ENCODE measurements at places on chromosomes 4 and X.

DNA sequence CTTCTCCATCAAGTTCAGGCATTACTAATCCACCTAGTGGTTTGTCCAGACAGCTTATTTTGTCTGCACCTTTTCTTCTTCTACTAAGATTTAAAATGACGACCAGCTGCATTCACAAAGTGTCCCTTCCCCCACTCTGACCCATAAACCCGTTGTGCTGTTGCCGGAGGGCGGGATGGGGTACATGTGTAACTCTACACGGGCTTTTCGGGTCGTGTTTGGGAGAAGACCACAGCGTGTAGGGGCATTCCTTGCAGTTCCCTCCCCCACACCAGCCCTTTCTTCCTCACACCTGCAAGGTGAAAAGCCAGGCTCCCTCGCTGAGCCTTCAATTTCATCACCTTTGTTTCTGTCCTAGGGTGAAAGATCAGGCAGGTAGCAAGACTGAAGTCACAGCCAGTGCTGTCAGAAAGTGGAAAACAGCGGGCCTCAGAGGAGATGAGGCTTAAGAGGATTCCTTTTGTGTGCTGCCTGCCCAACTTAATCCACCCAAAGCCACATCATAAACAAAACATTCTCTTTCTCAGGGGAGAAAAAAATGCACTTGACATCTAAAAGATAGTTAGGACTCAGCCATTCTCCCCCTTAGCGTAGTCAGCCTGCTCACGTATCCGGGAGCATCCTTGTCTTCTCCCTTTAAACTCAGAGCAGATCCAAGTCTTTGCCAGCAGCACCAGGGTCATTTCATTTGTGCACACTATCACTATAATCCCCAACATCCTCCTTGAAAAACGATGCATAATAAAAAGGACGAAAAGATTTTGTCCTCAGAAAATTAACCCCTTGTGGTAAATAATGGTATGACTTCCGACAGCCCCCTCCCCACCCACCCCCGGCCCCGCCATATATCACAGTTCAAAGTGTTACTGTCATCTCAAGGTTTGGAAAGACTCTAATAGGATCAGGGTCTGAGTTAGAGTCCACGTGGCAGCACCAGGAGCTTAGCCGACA is 599.0 kb downstream of the RAB28 start:
- DNase-seq, result no peak

GRCh38 chr4:8525383-8526120 is 54.6 kb upstream of the GPR78 start:
- peak; percentile 67 for DNase-seq

DNA sequence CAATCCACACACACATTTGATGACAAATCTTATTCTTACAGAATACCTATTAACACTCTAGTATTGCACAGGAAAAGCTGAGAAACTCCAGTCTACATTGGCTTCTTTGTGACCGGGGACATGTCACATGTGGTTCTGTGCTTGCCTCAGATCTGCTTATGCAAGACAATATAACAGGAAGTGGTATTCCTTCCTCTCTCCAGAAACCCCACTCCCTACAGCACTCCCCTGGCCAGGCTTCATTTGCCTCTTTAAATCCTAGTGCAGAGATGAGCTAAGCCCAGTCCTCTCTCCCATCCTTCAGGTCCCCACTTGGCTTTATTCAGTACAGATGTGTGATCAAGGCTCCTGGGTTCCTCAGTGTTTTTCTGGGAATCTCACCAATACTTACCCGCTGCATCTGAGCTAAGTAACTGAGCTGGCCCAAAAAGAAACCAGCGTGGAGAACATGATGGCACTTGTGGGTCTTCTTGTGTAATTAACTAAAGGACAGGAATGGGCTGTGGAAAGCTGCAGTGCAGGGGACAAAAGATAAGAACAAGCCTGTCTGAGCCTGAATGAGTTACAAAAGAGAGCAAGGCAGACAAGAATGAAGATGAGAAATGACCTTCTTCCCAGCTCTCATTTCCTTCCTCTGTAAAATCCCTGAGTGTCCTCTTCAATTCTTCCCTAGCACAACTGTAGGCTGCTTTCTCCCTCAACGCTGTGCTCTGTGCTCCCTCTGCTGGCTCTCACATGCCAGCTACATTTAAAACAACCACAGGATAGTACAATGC is 105.6 kb downstream of the HNRNPD start:
- DNase-seq, result peak; percentile 34

DNA sequence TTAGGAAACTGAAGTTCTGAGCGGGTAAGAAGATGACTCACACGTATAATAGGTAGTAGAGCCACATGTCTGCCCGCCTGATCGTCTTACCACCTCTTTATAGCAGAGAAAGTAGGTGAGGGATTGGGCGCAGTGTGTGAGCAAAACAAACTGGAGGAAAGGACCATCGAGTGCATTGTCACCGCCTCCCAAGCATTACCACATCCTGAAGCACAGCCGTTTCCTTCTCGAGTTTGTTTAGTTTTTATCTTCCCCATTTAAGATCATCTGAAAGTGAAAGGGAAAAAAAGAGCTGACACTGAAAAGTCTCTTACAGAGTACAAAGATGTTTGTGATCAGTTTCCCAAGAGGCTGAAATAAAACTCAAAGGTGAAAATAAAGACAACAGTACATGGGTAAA is 14.8 kb downstream of the PDK3 start:
- no peak for DNase-seq

DNA sequence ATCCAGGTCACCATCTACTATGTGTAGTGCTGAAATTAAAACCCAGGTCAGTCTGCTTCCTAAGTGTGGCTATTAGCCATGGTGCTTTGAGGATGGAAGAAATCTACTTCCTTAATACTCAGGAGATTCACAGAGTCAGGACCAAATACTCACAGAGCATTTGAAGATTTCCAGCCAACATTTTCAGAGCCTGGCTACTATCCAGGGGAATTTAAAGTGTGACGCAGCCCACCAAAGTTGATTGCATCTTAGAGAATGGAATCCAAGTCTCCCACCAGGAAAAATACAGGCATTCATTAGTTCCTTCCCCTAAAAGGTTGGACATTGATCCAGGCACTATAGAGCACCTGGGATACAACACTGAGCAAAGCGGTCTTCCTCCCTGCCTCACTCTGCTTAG is 83.8 kb downstream of the HS3ST1 start:
- DNase-seq, result no peak

GRCh38 chrX:115602729-115603389 is 41.9 kb downstream of the PLS3 start:
- DNase-seq, result no peak

- DNase-seq, result no peak
These were observed 67.5 kb upstream of the MMAA start for GRCh38 chr4:145551660-145552059.

DNA sequence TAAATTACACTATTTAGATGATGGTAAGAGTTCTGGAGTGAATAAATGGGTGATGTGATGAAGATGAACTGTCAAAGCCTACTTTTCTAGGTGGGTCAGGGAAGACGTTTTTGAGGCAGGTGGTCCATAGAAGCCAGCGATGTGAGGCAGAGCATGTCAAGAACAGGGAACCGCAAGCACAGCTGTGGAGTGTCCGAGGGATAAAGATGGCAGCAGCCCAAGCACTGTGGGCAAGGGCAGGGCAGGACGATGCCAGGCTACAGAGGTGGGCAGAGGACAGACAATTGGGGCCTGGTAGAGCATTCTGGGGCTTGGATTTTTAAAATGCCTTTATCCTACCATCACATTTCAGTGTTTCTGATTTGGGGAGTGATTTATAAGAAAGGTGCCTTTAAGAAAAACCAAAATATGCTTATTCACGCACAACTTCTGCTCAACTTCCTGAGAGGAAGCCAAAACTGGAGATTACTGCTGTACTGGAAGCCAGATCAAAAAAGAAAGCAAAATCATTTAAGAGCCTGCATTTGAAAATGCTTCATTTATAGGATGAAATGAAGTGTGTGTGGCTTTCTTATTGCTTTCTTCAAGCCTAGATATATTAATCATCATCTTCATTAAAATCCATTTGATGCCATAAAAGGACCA is 119.0 kb upstream of the WDR17 start:
- no peak for DNase-seq

DNA sequence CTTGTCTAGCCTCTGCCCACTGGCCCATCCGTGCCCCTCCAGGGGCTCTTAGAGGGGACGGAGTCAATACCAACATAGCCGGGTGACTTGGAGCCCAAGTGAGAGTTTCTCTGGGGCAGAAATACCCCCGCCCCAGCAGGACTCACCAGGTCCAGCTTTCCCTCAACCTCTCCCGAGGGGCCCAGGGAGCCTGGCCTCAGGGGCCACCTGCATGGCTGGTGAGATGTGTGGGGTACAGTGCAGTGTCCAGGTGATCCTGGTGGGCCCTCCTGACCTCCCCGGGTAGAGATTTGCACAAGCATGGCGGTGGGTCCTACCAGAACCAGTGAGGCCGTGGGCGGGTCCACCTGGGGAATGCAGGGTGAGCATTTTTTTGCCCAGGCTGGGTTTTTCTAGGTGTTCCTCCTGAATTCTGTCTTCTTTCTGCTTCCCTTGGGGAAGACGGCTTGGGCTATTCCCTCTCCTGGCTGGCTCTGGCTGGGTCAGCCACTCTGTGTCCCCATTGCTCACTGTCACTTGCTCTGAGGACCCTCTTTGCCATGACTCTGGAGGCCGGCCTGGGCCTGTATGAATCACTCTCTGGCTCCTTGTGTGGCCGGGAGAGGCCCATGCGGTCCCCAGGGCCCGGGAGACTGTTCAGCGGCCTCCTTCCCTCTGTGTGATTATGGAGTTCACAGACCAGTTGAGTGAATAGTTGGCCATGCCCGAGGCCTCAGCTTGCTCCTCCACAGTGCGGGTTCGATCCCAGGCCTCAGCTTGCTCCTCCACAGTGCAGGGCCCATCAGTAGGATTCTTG is 71.0 kb upstream of the NKX1-1 start:
- DNase-seq, result no peak

GRCh38 chr4:39083164-39083563 is 21.1 kb downstream of the KLHL5 start:
- peak; percentile 15 for DNase-seq

DNA sequence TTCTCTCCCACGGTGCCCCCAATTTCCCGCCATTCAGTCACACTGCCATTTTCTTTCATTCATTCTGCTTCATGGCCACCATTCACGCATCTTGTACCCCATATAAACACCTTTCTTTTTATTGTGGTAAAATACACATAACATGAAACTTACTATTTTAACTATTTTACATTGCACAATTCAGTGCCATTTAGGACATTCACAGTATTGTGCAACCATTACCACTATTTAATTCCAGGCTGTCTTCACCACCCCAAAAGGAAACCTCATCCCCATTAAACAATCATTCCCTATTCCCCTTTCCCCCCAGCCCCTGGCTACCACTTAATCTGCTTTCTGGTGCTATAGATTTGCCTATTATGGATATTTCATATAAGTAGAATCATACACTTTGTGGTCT is 15.9 kb downstream of the SPACA5 start:
- no peak for DNase-seq

GRCh38 chr4:124188595-124188994 is 523.9 kb downstream of the ANKRD50 start:
- no peak for DNase-seq

- no peak for DNase-seq
These were observed 185.9 kb downstream of the CFAP299 start for GRCh38 chr4:80521438-80521837.

- DNase-seq, result no peak
These were observed 246.1 kb upstream of the VCX start for GRCh38 chrX:7596822-7597221.

DNA sequence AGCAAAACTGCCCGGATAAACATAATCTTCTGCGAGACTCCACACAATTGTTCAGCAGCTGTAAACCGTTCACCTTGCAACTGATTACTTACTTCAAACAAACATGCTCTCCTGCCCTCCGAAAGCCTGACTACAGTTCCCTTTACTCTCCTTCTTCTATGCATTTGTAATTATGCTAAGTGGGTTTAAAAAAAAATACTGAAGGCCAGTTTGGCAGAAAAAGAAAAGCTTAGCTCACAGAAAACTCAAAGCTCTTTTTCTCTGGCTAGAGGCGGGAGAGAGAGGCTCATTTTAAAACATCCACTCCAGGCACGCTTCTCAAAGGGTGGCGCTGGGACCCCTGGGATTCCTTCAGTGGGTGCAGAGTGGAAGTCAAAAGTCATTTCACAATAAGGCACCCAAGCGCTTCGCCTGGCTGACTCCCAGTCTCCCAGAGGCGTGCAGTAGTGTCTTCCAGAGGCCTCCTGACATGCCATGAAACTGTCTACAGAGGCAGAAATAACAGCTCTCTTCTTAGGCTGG is 1.9 kb downstream of the DHRSX start:
- DNase-seq, result no peak

DNA sequence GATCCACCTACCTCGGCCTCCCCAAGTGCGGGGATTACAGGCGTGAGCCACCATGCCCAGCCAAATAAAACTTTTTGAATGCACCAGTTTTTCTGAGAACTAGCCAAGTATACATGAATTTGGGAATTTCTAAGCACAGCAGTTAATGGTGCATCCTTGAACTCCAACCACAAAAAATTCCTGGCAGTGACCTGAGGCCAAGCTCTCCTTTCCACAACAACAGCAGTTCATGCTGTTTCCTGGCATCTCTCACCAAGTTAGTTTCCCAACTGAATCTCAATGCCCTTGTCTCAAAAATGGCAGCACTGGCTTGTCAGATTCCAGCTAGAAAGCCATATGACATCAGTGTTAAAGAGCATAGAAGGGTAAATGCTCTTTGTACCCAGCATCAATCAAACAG is 15.9 kb upstream of the XKRX start:
- DNase-seq, result no peak

GRCh38 chrX:37347420-37347819 is 1.7 kb upstream of the PRRG1 start:
- no peak for DNase-seq

DNA sequence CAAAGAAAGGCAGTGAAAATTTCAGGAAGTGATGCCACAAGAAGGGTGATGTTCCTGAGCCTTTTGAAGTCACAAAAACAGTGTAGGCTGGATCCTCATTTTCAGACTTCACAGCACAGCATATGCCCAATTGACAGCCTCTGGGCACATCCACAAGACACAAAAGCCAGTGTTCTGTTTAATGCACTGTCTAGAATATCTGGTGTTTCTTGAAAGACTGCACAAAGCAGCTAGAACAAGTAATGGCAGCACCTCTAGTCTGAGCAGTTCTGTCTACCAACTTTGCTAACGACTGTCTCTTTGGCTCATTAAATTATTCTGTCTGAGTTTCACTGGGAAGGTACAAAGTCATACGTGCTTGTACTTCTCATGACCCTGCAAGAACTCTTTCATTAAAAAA is 417.1 kb upstream of the GALNT7 start:
- DNase-seq, result no peak

DNA sequence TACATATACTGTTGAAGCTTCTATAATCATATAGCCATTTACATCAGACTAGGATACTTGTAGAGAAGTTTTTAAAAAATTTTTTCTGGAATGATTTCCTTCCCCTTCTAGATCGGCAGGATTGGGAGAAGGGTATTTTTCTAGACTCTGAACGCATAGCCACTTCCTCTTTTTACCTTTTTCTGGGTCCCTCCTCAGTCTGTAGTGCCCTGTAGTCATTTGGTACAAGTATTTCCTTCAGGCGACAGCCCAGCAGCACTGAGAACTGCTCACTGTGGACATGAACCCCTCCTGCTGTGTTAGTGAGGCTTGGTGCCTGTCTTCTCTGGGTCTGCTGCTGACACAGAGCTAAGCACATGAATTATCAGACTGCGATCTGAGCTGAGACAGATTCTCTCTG is 255.4 kb downstream of the ARHGAP10 start:
- no peak for DNase-seq

- no peak for DNase-seq
These were observed 107.3 kb upstream of the ENPP6 start for GRCh38 chr4:184324939-184325477.

GRCh38 chr4:113969709-113970334 is 9.6 kb downstream of the ARSJ start:
- DNase-seq, result no peak

- no peak for DNase-seq
These were observed 237.4 kb upstream of the UGT8 start for GRCh38 chr4:114361249-114361648.

GRCh38 chr4:23456864-23457263 is 433.0 kb downstream of the PPARGC1A start:
- no peak for DNase-seq
